Activated CD4-positive, CD25-positive, alpha-beta regulatory T cell treated with anti-CD3 and anti-CD28 coated beads, Interleukin-2, amount 50 U/mL, for 24 hours (primary cell): ENCODE measurements at places on chromosomes 11 and 22.
A peak's percentile ranks its signal among the peaks of the same experiment; 100 is the strongest.

GRCh38 chr11:111978028-111978771 is 41.1 kb downstream of the DIXDC1 start:
- no peak for ATAC-seq

GRCh38 chr11:78190871-78191538 is 2.3 kb downstream of the USP35 start:
- no peak for ATAC-seq

DNA sequence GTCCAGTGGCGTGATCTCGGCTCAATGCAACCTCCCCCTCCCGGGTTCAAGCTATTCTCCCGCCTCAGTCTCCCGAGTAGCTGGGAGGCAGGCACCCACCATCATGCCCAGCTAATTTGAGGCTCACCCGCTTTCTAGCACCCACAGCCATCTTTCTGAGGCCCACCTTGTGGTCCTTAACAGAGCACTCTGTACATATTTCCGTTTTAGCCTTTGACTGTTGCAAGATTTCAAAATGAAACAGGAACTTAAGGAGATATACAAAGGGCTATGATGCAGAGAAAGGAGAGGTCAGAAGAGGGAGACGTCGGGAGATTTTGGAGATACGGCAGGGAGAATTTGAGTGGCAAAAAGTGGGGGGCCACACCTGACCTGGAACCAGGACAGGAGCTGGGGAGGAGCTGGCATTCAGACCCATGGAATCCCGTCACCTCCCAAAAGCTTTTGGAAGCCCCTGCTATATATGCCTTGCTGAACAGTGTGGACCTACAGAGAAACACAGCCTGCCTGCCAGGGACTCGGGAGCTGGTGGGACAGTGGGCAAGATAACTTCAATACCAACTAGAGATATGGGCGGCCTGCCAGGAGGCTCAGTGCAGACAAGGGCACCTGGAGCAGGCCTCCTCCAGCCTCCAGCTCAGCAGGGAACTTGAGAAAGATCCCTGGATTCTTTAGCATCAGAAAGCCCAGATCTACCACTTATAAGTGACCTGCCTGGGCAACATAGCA is 8.0 kb upstream of the CLCF1 start:
- ATAC-seq = no peak

DNA sequence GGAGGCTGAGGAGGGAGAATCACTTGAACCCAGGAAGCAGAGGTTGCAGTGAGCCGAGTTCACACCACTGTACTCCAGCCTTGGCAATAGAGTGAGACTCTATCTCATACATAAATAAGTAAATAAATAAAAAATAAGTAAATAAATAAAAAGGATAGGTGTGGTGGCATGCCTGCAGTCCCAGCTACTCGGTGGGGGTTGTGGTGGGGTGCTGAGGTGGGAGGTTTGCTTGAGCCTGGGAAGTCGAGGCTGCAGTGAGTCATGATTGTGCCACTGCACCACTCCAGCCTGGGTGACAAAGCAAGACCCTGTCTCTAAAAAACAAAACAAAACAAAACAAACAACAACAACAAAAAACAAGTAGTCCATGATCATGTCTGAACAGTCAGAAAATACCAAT is 3.1 kb downstream of the LARGE2 start:
- no peak for ATAC-seq

DNA sequence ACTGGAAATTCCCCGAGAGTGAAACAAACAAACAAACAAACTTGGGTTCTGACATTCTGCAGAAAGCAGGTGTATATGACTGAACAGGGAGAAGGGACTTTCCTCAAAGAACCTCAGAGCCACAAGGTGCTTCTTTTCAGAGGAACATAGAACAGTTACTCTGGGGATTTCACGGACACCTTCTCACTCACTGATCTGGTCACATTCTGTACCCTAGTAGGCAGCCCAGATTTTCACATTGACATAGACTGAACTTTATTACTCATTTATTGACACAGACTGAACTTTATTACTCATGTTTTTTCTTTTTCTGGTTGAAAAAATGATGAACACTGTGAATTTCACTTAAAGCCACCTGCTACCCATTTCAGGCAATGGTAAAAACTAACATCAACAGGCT is 263.0 kb downstream of the OPCML start:
- peak; percentile 84 for ATAC-seq

DNA sequence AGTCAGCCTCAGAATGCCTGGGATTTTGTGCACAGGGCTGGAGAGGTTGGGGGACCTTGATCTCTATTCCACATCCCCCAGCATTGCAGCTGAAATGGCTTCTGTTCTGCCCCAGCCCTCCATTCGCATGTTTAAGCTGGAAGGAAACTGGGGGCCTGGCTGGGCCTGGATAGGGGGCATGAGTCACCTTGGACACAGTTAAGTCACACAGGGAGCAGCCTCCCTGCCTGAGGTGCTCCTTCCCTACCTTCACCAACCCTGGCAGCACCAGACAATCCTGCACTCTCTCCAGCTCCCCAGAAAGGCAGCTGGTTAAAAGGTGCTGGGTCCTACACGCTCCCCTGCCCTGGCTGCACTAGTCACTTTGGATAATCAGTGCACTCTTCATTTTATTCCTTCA is 763 bp downstream of the SMIM45 start:
- ATAC-seq = no peak

DNA sequence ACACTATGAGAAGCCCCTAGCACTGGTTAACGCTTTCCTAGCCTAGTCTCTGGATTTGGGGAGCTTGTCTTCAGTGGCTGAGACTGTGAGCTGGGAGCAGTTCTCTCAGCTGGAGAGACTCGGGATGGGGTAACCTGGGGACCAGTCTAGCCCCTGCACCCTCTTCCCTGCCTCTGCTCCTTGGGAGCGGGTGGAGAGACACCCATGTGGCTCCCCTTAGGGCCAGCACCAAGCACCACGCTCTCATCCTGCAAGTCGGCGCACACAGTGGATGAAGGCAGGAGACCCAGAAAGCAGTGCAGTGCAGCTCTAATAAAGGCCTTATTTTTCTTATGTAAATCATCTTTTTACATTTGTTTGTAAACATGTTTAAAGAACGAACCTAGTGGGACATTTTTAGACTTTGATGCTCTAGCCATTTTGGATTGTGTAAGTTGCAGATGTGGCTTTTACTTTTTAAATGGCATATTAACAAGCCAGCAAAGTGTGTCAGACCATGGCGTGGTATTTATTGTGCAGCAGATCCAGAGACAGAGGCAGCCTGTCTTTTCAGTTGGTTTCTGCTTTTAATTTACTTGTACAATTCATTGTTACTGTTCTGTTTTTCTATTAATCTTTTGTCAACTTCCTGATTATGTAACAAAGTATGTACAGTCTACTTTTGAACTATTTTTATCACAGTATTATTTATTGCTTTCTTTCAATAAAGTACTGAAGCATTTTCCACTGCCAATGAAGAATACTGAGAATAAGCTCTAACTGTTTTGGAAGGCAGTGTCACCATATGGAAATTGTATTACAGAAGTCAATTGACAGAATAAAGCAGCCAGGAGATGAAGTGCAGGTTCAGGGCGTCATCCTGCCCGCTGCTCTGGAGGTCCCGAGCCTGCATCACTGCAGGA is 14.4 kb upstream of the CTTN start:
- ATAC-seq = no peak

DNA sequence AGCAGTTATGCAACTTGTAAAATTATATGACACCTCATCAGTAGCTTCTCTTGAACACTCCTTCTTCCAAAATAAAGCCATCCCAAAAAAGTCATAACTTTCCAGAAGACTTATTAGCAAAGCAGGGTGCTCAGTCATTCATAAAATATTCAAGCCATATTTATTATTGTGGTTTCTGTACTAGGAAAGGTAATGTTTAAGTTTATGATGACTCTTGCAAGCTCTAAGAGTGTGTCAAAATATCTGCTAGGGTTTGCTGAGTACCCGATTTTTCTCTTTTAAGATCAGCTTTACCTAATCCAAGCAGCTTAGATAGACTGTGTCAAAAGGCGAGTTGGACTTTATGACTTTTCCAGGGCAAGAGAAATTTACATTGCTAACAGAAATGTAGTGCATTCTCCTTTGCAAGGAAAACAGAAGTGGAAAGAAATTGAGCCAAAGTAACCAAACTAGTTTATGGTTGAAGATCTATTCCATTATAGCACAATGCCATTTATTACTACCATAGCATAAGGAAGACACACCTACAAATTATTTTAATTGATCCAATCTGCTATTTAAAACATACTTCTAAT is 98.0 kb upstream of the SOX6 start:
- no peak for ATAC-seq

DNA sequence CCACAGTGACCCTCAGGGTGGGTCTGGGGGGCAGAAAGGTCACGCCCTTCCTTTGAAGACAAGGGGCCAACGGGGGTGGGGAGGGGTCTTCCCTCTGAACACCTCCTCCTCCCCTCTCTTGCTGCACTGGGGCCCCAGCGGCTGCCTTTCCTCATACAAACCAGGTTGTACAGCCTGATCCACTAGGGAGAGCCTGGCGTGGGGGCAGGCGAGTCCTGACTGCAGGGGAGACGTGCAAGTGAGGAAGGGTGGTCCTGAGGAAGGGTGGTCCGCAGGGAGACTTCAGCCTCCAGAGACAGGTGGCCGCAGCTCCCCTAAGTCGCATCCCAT is 43.6 kb upstream of the LINC01488 start:
- no peak for ATAC-seq

GRCh38 chr11:94241896-94242295 is 62.5 kb upstream of the IZUMO1R start:
- no peak for ATAC-seq

DNA sequence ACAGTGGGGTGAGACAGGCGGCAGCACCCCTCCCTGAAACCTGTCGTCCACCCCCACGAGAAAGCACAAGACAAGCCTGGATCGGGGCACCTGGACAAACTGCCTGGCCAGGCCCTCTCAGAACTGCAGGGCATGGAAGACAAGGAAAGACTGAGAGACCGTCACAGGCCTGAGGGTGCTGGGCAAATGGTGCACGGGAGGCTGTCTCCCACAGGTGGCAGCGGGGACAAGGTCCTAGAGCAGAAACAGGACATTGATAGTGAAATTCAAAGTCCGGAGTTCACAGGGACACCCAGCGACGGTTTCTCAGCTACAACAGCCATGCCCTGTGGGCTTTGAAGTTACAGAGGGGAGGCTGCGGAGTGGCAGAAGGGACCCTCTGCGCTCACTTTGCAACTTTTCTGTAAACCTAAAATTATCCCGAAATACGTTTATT is 20.6 kb downstream of the DRD4 start:
- ATAC-seq = no peak

- no peak for ATAC-seq
Observed at GRCh38 chr11:100970283-100971164, 159.1 kb downstream of the PGR start.

DNA sequence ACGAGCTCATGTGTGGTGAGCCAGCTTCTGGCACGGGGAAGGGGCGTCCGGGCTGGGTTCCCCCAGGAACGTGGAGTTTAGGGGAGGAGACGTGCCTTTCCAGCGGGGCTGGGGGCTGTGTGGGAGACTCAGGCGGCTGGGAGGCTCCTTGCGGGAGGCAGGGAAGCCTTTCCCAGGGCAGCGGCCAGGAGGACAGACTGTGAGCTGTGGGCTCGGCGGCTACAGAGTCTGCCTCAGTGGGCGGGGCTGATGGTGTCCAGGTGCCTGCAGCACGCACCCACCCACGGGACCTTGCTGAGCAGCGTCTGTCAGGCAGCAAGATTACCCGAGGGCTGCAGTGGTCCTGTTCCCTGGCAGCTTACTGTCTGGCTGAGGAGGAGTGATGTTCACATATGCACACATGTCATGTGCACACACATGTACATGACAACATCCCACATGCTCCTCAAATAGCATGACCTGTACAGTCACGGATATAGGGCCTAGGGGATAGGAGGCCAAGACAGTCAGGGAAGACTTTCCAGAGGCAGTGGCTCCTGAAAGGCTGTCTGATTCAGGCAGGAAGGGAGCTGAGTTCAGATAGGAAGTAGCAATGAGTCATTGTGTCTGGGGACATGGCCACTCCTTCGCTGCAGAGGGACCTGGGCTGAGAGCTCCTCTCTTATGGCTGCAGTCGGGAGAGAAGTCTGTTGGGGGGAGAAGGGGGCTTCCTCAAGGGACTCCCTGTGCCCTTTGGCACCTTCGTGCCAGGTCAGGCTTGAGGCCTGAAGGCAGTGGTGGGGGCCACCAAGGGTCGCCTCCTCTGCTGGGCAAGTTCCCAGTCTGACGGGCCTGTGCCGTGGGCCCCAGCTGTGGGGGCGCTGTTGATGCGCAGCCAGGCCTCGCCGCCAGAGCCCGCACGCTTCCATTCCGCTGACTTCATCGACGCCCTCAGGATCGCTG is 23.3 kb upstream of the PPP6R3 start:
- no peak for ATAC-seq

DNA sequence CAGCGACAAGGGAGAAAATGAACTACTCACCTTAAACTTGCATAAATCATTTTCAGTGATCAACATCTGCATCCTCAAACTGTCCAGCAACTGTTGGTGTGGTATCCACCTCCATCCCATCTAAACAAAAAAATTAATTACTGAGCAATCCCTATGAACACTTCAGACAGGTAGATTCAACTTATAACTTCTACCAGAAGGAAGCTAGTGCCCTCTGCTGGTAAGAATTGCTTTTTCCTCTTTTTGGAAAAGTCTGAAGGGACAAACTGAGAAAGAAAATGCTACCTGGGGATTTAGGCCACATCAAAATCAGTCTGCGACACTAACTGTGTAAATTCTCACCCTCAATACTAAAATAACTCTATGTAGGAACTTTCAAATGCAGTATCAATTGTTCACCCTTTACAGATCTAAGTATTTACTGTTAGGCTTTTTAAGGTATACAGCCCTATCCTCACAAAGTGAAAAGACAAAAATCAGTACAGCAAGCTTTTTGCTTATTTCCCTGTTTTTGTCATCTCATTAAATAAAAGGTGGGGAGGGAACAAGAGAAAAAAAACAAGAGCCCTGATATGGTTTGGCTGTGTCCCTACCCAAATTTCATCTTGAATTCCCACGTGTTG is 17.9 kb downstream of the CLNS1A start:
- ATAC-seq = no peak

GRCh38 chr22:20437613-20438426 is at the start of gene SCARF2:
SCARF2 (minus strand) TSS chr22:20437825; CDS start chr22:20437754, 71 bp downstream.
- no peak for ATAC-seq

DNA sequence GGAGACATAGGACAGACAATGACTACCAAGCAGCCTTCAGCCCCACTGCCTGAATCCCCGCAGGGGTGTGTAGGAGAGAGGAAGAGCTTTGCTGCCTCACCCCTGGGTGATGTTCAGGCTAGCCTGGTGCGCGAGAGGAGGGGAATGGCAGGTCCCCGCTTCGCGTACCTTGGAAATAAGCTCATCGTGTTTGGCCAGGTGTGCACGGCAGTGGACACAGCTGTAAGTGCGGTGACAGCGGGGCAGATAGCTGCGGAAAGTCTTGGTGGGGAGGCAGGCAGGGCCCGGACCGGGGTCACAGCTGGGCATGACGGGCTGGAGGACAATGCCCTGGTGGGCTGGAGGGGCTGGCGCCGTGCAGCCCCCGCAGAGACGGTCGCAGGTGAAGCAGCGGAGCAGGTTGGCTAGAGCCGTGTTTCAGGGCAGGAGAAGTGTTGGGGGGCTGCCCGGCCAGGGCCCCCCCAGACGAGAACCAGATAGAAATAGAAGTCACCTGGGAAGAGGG is 2.9 kb downstream of the YPEL4 start:
- no peak for ATAC-seq
